Renal pelvis (tissue), 12 donors: ENCODE measurements at places on chromosomes 2 and 18. TPM values are rescaled to one million over a fixed set of nuclear protein-coding genes. Genes with fewer than 3 reads are reported as not detected.

Gene MOCOS
- 1.7 TPM for polyA plus RNA-seq

Gene OTOS
- not detected for polyA plus RNA-seq

Gene MATN3
- 2.5 TPM for polyA plus RNA-seq

Gene L3MBTL4
- polyA plus RNA-seq = 5.7 TPM

Gene FBXO48
- polyA plus RNA-seq = 1.7 TPM

Gene GKN1
- polyA plus RNA-seq = not detected

Gene RSAD2
- 3.9 TPM for polyA plus RNA-seq

Gene SPDYA
- 3.1 TPM for polyA plus RNA-seq

Gene LRRC30
- polyA plus RNA-seq = 0.11 TPM

Gene OTX1
- polyA plus RNA-seq = not detected

Gene ESPNL
- 0.44 TPM for polyA plus RNA-seq

Gene MOB4
- polyA plus RNA-seq = 38.1 TPM

Gene ADAM17
- polyA plus RNA-seq = 45.5 TPM

Gene PSMA8
- not detected for polyA plus RNA-seq

Gene PLGLB1
- polyA plus RNA-seq = 14.1 TPM

Gene HJURP
- 24.9 TPM for polyA plus RNA-seq

Gene IHH
- polyA plus RNA-seq = 2.0 TPM

Gene CCDC74B
- 14.9 TPM for polyA plus RNA-seq

Gene PAX3
- polyA plus RNA-seq = not detected

Gene RPRM
- 1.3 TPM for polyA plus RNA-seq

Gene RHOB
- polyA plus RNA-seq = 99.7 TPM

Gene SLC5A7
- polyA plus RNA-seq = 0.53 TPM

Gene GPR35
- polyA plus RNA-seq = 2.5 TPM

Gene LHCGR
- polyA plus RNA-seq = 0.64 TPM

Gene FOXD4L1
- 0.16 TPM for polyA plus RNA-seq

Gene AGPS
- 43.0 TPM for polyA plus RNA-seq

Gene HOXD8
- polyA plus RNA-seq = 171 TPM

Gene ITGA4
- polyA plus RNA-seq = 18.4 TPM

Gene ANKRD62
- 0.03 TPM for polyA plus RNA-seq

Gene CGREF1
- polyA plus RNA-seq = 8.1 TPM

Gene SCN3A
- polyA plus RNA-seq = 0.56 TPM

Gene SCN2A
- polyA plus RNA-seq = 3.2 TPM

Gene SH3BP4
- polyA plus RNA-seq = 39.0 TPM

Gene DLX2
- polyA plus RNA-seq = not detected

Gene COLEC11
- polyA plus RNA-seq = 6.5 TPM

Gene ERICH2
- polyA plus RNA-seq = 2.5 TPM

Gene CHMP1B
- polyA plus RNA-seq = 47.3 TPM

Gene AGXT
- 0.11 TPM for polyA plus RNA-seq

Gene ANO7
- 2.1 TPM for polyA plus RNA-seq

Gene ASXL3
- polyA plus RNA-seq = 7.9 TPM

Gene ARPC2
- 235 TPM for polyA plus RNA-seq
